Tibial nerve (tissue), 4 donors: ENCODE measurements at places on chromosomes 5 and 9.

DNA sequence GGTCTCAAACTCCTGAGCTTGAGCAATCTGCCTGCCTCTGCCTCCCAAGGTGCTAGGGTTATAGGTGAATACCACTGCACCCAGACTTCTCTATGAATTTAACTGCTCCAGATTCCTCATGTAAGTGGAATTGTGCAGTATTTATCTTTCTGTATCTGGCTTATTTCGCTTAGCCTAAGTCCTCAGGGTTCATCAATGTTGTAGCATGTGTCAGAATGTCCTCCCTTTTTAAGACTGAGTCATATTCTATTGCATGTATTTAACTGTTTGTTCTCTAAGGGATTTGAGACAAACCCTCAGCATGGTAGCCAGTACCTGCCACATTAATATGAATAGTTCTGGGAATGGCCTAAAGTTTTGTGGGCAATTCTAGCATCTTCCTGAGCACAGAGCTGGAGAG lies 53.9 kb upstream of the TUT7 start:
- DNase-seq: no peak

DNA sequence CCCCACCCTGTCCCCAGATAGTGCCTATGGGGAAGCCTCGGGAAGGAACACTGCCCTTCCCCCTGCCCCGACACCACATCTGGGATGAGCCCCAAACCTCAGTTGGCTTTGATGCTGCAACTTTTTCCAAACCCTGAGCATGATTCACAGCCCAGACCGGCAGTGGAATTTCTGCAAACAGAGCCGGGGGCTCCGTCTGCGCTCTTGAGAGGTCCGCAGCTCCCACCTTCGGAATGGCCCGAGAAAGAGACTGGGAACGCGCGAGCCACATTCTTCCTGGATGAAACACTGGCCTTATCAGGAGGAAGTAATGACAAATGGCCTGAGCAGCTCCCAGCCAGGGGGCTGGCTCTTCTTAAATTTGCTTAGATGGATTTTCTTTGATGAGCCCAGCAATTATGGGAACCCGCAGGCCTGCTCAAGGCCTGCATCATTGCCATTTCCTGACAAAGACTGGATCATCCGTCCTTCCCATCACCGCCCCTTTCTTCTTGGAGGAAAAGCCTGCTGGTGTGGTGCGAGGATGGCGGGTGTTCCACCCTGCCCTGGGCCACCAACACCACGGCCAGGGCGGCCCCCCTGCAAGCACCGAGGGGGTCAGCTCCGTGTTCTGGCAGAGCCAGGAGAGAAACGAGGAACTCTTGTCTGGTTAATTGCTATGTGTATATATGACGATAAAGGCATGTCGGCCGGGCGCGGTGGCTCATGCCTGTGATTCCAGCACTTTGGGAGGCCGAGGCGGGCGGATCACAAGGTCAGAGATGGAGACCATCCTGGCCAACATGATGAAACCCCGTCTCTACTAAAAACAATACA lies 38.8 kb upstream of the COL5A1 start:
- DNase-seq: no peak

GRCh38 chr5:143372187-143372829 lies 31.2 kb downstream of the NR3C1 start:
- no peak for DNase-seq

- DNase-seq: no peak
These were observed 6.8 kb downstream of the OBP2A start for GRCh38 chr9:135552698-135553171.
